ENCODE measurements at places on chromosomes 2 and 18.

GRCh38 chr2:111676291-111676822, 207.6 kb downstream of the ANAPC1 start:
- DNase-seq: no peak

- no peak for DNase-seq
These were observed 139.5 kb upstream of the PKDCC start for GRCh38 chr2:41908349-41908748.

- DNase-seq: peak; percentile 28
These were observed 5.2 kb downstream of the TMEM127 start for GRCh38 chr2:96260387-96261260.

DNA sequence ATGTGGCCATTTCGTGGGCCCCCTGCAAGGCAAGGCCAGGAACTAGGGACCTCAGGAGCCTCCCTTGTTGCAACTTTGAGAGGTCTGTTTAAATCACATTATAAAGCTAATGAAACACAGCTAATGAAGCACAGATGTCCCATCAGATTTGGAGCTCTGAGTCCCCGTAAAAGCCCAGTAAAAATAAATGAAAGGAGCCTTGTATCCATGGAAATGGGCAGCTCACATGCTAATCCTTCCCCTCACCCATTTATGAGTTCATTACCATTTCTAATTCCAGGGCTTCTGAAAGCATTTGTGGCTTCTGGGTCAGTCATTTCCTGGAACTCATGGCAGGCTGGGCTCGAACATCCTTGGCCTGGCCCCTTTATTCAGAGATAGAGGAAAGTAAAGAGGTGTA, 274.8 kb downstream of the SS18 start:
- DNase-seq: no peak

- DNase-seq: no peak
These were observed 3.8 kb upstream of the AQP12B start for GRCh38 chr2:240686460-240686859.

DNA sequence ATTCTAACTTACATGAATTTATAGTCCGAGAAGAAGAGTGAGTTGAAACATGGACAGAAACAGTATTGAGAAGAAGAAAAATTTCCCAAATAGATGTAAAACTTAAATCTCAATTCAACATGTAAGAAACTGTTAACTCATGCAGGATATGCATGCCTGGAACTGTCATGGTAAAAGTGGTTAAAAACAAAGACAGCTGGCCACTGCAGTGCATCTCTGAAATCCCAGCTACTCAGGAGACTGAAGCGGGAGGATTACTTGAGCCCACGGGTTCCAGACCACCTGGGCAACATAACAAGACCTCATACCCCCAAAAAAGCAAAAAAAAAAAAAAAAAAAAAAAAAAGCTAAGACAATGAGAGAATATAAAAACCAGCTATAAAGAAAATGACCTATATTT, 93.0 kb upstream of the TTC27 start:
- DNase-seq: no peak

GRCh38 chr2:8676191-8676920, 5.5 kb upstream of the ID2 start:
- peak; percentile 93 for DNase-seq

- DNase-seq: no peak
These were observed 495.4 kb upstream of the PIK3C3 start for GRCh38 chr18:41459656-41460055.

DNA sequence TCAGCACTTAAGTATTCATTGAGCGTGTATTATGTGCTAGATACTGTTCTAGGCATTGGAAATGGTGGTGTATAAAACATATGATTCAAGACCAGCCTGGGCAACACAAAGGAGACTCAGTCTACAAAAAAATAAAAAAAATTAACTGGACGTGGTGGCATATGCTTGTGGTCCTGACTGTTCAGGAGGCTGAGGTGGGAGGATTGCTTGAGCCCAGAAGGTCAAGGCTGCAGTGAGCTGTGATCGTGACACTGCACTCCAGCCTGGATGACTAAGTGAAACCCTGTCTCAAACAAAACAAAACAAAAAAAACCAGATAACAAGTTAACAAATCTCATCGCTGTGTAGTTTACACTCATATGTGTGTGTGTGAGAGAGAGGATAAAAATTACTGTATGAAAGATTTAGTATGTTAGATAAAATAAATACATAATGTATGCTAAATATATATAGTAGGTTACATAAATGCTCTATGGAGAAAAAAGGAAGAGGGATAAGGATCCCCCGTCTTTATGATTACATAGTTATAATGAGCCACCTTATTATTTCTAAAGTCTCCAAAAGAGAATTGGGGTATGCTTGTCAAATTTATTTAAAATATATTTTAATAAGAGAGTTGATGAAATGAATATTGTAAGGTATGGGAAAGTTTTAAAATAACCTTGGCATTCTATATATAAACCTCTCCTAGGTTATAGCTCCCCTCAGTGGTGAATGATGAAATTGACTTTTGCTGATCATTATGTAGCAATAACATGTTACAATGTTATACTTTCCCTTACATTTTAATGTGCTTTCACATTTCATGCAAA, 69.2 kb downstream of the EHBP1 start:
- peak; percentile 84 for DNase-seq

DNA sequence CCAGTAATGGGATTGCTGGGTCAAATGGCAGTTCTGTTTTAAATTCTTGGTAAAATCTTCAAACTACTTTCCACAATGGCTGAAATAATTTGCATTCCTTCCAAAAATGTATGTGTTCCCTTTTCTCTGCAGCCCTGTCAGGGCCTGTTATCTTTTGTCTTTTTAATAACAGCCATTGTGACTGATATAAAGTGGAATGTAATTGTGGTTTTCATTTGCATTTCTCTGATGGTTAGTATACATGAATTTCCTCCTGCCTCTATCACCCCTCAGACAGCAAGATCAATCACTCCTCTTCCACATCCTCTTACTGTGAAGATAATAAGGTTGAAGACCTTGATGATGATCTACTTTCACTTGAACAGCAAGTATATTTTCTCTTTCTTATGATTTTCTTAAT, 304.8 kb upstream of the FSIP2 start:
- DNase-seq: no peak

DNA sequence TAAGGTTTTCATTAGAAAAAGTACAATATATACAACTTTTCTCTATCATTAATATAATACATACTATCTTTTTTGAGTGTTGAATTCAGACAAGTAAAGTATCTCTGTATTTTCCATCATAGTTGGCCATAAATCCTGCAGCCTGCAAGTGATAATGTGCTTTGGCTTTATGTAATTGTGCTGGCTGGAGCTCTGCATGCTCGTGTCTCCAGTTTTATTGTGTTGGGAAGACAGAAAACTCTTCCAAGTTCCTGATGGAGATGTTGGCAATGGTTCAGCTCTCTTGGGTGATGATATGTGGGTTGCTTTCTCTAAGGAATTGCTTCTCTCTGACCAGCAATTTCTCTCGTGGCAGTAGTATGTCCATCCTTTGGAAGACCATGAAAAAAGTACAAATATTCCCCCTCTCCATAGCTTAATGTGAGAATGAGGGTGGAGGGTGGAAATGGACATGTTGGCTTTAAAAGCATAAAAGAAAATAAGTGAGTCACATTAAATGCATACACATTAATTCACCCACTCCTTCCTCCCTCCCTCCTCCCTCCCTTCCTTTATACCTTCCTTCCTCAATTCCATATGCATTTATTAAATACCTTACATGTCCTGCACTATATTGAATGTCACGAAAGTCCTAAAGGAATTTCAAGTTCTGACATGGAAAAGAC, 344.2 kb downstream of the MTX2 start:
- DNase-seq: peak; percentile 59

DNA sequence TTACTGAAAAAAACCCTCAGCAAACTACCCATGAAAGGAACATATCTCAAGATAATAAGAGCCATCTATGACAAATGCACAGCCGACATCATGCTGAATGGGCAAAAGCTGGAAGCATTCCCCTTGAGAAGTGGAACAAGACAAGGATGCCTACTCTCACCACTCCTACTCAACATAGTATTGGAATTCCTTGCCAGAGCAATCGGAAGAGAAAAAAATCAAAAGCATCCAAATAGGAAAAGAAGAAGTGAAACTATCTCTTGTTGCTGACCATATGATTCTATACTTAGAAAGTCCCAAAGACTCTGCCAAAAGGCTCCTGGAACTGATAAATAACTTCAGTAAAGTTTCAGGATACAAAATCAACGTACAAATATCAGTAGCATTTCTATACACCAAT, 40.6 kb upstream of the MSTN start:
- no peak for DNase-seq

Data from eye (tissue), 1 donor.